ENCODE measurements at places on chromosomes 7 and 10.

- no peak for DNase-seq
These were observed 2.7 kb downstream of the LAMB4 start for GRCh38 chr7:108127461-108127860.

GRCh38 chr7:46781901-46782439, 799.9 kb downstream of the TNS3 start:
- DNase-seq = no peak

DNA sequence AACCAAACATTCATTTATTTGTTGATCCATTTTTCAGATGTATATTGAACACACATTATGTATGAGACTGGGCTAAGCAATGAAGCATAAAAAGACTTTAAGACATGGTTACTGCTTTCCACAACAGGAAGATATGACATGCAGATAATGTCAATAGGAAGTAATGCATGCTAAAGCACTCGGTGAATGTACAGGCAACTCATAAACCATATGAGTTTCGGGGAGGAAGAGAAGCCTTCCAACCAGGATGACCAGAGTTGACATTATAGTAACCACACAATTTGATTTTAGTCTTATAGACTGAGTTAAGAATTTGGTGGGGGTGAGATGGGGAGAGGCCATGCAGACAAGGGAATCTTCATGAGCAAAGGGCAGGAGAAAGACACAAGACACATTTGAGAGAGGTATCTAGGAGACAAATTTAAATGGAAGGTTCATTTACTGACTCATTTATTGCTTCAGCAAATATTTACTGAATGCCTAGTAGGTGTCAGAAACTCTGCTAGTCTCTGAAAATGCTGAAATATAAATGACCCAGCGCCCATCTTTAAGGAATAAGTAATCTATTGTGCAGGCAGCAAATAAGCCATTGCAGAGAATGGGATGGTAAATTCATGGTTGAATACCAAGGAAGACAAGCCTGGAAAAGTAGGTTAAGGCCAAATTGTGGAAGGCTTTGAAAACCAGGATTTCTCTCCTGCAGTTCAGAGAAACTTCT, 19.0 kb upstream of the SLK start:
- DNase-seq = no peak

GRCh38 chr10:112872728-112873127, 77.3 kb upstream of the TCF7L2 start:
- no peak for DNase-seq

DNA sequence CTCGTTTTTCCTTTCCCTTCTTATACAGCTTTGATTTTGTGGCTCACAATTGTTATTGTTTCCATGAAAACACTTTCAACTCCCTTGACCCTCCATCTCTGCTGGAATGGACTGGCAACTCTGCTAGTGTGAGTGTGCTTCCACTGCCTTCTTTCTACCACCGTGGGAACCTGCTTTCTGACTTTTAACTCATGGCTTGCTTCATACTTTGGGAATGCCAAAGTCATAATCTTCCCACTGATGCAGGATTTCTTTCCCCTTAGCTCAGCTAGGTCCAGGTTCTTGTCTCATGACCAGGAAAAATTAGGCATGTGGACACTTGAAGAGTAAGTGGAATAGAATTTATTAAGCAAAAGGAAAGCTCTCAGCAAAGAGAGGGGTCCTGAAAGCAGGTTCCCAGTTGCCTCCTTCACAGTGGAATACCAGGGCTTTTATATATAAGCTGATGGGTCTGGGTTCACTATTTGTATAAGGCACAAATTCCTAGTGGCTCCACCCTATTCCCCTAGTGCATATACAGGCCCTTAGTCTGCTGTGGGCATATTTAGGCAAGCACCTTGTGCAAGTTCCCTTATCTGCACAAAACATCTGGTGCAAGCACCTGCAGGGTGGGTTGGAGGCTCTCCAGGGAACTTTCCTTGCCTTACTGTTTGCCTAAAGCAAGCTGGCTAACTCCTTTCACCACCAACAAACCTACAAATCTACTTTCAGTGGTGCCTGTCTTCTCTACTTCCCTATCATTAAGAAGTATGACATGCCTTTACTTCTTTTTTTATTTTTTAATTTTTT, 119.5 kb downstream of the CFAP58 start:
- no peak for DNase-seq

GRCh38 chr7:131532570-131533091, 23.8 kb downstream of the PODXL start:
- no peak for DNase-seq

DNA sequence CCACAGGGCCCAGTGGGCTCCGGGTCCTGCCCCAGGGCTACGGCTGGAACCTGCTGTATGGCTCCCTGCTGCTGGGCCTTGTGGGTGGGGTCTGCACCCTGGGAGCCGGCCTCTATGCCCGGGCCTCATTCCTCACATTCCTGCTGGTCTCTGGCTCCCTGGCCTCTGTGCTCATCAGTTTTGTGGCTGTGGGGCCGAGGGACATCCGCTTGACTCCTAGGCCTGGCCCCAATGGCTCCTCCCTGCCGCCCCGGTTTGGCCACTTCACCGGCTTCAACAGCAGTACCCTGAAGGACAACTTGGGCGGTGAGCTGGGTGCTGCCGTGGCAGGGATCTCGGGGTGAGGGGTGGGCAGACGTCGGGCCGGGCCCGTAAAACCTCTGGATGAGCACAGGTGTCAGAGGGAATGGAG, 4.4 kb downstream of the SLC12A9 start:
- no peak for DNase-seq

DNA sequence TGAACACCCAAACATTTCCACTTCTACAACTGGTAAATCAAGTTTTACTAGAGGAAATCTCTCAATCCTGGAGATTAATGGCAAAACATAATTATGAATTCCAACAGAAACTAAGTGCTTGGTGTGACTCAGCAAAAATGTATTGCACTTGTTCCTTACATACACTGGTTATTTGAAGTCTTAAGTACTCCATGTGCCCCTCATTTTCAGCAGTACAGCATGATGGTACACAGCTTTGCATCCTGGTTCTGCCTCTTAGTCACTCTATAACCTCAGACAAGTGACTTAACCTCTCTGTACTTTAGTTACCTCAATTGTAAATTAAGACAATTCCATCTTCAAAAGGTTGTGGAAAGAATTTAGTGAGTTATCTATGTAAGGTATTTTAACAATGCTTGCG, 12.9 kb downstream of the SLC16A12 start:
- no peak for DNase-seq

- DNase-seq = no peak
These were observed 3.1 kb downstream of the CPA1 start for GRCh38 chr7:130383187-130383980.

GRCh38 chr7:140586516-140586915, 54.1 kb downstream of the DENND2A start:
- DNase-seq = no peak

DNA sequence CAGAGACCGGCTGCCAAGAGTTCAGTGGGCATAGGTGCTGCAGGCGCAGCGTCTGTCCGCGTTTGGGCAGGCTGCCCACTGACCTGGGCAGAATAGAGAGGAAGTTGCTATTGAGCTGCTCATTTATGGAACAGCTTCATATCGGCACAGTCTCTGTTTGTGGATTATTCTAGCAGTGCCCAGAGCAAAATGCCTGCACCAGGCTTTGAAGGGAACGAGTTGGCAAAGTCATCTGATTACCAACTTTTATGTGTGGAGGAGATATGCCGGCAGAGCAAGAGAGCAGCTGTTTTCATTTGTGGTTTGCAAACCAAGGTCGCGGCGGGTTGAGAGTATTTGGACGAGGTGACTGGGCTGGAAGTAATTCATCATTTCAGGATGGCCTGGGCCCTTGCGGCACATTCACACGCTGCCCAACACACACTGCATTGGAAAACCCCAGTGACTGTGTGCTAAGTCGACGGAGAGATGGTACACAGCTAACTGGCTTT, 228.5 kb downstream of the TCERG1L start:
- DNase-seq = peak; percentile 27

Measured in activated CD4-positive, alpha-beta T cell treated with anti-CD3 and anti-CD28 coated beads for 48 hours (primary cell).